ENCODE measurements at places on chromosomes 7 and 10. TPM values are rescaled to one million over a fixed set of nuclear protein-coding genes. Genes with fewer than 3 reads are reported as not detected.

DNA sequence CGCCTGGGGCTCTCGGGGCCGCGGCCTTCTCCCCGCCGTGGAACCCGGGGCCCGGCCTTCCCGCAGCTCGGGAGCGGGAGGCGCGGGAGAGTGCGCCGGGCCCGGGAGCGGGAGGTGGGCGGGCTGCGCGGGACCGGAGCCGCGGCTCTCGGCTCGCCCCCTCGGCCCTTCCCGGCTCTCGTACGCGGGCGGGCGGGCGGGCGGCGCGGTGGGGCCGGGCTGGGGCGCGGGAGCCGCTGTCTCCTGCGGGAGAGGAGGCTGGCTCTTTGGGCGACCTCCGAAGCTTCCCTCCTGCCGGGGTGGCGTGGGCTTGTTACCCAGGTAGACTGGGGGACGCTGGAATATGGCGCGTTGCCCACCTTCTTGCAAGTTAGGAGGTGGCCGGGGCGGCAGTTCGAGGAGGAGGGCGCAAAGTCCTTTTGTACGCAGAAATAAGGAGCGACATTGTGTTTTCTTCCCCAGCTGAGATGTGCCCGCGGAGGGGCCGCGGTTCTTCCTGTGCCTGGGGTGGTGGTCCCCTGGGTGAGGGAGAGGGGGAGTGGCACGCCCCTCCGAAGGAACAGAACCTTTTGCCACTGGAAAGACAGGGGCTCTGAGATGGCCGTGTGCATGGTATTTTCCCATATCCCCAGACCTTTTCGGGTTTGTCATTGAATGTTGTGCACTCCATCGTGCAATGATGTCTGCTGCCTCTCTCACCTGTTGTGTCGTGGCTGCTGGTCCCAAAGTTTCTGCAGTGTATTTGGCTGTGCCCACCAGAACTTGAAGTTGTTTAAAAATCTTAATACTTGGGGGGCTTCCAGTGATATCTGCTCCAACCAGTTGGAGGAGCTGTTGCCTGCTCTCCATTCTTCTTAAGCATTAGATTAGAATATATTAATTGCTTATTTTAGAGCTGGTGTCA, 844 bp downstream of the NRF1 start:
- H3K27me3 ChIP-seq = no peaks in the 10 kb centered on the region
- peak; percentile 46 for DNase-seq
- H3K4me3 ChIP-seq = peak overlapping the region; percentile 68
- H3K27ac ChIP-seq = peak overlapping the region; percentile 93

DNA sequence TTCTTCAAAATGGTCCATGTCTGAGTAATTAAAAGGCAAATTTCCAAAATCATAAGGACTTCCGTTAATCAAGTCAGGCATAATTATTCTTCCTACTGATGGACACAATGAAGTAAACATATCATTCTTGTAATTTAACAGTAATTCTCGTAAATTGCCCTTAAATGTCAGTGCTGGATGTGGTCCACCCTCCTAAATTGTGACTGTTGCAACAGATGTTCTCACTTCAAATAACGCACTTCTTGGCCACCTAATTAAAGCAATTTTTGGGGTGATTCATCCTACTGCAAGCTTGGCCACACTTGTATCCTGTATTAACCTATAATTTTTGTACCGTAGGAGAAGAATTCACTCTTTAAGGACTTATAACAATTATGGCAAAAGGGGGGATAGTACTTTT, 1.9 kb downstream of the COL1A2 start:
- H3K36me3 ChIP-seq = no peaks in the 10 kb centered on the region
- H3K27me3 ChIP-seq = no peaks in the 10 kb centered on the region
- no peaks in the 10 kb centered on the region for H3K4me1 ChIP-seq
- H3K27ac ChIP-seq = peak overlapping the region; percentile 73
- no peak for DNase-seq
- H3K4me3 ChIP-seq = peak overlapping the region; percentile 68

DNA sequence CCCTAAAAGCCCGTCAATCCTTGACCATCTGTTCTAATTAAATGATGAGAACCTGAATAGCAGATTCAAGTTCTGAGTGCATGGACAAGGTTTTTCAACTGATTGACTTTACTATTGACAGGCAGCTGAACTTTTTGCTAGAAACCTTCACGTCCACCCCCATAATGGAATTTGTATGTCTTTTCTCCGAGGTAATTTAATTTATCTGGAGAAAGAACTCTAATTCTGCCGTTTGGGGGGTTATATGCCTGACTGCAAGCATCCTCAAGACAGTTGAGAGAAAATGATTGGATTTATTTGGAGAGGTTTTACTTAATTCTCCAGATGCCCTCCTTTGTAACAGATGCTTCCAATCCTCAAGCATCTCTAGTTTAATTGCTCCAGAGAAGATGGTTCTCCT, 1053.4 kb upstream of the AUTS2 start:
- no peaks in the 10 kb centered on the region for H3K36me3 ChIP-seq
- H3K4me1 ChIP-seq = no peaks in the 10 kb centered on the region
- no peak for DNase-seq
- H3K27me3 ChIP-seq = no peaks in the 10 kb centered on the region
- no peak overlapping the region for H3K27ac ChIP-seq

- H3K4me3 ChIP-seq = no peak overlapping the region
- DNase-seq = no peak
- H3K36me3 ChIP-seq = no peaks in the 10 kb centered on the region
- no peaks in the 10 kb centered on the region for H3K27me3 ChIP-seq
Observed at GRCh38 chr10:131461093-131461492, 149.6 kb upstream of the TCERG1L start.

- no peaks in the 10 kb centered on the region for H3K36me3 ChIP-seq
- DNase-seq = no peak
- H3K27me3 ChIP-seq = no peaks in the 10 kb centered on the region
- no peaks in the 10 kb centered on the region for H3K4me1 ChIP-seq
- H3K27ac ChIP-seq = peak overlapping the region; percentile 94
- peak overlapping the region; percentile 96 for H3K4me3 ChIP-seq
Observed at GRCh38 chr7:43584195-43584586, 1.3 kb downstream of the STK17A start.

DNA sequence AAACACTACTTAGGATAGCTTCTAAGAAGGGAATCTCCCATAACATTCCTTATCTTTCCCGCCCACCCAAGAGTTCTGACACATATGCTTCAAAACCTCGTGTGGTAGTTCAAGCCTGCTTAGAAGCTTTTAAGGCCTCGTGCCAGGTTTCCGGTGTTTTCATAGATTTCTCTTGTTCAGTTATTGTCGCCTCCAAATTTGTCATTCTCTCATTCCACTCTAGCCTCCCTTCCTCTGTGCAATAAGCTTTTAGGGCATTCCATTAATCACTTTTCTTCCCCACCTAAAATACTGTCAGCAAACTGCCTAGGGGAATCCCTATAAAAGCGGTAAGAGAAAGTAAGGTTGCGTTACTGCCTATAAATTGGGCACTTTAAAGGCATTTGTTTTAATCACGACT, 718 bp upstream of the BPGM start:
- H3K4me3 ChIP-seq = peak overlapping the region; percentile 59
- H3K36me3 ChIP-seq = no peaks in the 10 kb centered on the region
- H3K27me3 ChIP-seq = no peaks in the 10 kb centered on the region

DNA sequence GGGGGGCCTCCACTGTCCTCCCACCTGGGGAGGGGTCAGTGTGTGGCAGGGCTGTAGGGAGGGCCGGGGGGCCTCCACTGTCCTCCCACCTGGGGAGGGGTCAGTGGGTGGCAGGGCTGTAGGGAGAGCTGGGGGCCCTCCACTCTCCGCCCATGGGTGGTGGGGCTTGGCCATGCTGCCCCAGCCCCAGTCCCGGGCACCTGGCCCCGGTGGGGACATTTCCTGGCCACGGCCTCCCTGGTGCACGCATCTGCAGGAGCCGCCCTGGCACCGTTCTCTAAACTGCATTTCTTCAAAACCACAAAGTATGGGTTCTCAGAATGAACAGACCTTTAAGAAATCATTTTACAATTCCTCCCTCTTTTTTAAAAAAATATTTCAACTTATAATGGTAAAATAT, 89.3 kb upstream of the PDGFA start:
- H3K27me3 ChIP-seq = no peaks in the 10 kb centered on the region
- no peak overlapping the region for H3K4me3 ChIP-seq
- no peak overlapping the region for H3K27ac ChIP-seq
- H3K36me3 ChIP-seq = no peaks in the 10 kb centered on the region
- DNase-seq = no peak
- H3K4me1 ChIP-seq = no peaks in the 10 kb centered on the region

- H3K4me1 ChIP-seq = no peaks in the 10 kb centered on the region
- no peak for DNase-seq
- H3K27me3 ChIP-seq = no peaks in the 10 kb centered on the region
- H3K4me3 ChIP-seq = no peak overlapping the region
- H3K36me3 ChIP-seq = no peaks in the 10 kb centered on the region
Observed at GRCh38 chr7:85215098-85215497, 28.2 kb upstream of the SEMA3D start.

GRCh38 chr10:132115732-132116131, 50.0 kb downstream of the JAKMIP3 start:
- H3K27ac ChIP-seq = no peak overlapping the region
- DNase-seq = peak; percentile 28
- H3K4me3 ChIP-seq = no peak overlapping the region
- no peaks in the 10 kb centered on the region for H3K4me1 ChIP-seq

DNA sequence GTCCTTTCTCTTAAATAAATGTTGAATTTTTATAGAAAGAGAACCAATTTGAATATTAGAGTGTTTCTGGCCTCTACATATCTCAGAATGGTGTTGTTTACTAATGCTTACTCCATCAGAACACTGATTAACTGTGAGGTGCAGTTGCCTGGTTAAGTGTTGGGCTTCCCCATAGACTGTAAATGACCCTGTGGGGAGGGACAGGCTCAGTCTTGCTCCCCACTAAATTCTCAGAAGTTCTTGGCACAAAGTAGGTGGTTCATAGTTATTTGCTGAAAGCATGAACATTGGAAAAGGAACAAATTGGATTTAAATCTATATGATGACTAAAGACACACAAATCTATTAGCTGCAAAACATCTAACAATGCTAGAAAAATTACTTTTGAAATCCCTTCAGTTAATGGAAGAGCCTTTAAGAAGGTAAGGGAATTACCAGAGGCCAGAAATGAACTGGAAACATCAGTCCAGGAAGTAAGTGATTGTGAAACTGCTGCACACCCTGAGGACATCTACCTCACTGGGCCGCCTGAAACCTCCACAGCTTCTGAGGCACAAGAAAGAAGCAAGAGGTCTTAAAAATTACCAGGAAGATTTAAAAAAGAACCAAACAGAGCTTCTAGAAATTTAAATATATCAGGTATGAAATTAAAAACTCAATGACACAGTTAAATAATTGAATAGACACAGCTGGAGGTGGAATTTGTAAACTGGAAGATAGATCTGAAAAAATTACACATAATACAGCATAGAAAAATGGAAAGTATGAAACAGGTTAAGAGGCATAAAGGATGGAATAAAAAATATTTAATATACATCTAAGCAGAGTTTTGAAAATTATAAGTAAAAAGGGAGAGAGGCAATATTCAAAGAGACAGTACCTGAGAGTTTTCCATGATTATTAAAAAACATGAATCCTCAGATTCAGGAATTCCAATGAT, 17.8 kb upstream of the COMTD1 start:
- no peak for DNase-seq
- H3K27ac ChIP-seq = no peak overlapping the region
- H3K27me3 ChIP-seq = no peaks in the 10 kb centered on the region
- H3K36me3 ChIP-seq = no peaks in the 10 kb centered on the region
- no peaks in the 10 kb centered on the region for H3K4me1 ChIP-seq

DNA sequence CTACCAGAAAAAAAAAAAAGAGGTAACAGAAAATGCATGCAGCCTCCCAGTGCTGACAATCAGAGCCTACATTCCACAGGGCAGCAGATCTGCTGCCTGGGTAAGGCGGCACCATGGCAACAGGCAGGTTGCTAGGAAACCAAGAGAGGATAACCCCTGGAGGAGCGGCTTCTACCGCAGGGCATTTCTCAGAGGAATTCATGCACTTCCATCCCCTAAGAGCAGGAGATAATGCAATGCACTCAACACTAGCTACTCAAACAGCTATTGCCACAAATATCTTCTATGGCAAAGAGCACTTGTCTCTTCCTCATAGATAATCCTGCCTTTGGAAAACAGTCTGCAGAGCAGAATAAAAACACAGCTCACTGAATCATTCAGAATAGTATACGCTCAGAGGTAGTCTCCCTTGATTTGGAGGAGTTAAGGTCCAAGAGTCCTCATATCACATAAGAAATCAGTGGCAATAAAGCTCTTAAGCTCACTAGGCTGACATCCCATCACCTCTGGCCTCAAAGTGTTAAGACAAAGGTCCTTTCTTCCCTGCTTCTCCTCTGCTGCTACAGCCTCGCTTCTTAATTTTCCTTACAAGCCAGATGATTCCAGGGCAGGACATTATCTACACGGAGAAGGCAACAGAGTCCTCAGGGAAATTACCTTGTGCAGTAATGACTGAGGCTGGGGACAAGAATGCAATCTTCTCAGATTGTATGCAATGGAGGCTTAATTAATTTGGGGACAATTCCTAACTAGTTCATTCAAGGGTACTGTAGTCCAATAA, 10.7 kb downstream of the PSAP start:
- H3K4me1 ChIP-seq = peaks cover 34% of the 10 kb centered on the region
- H3K36me3 ChIP-seq = no peaks in the 10 kb centered on the region
- peak overlapping the region; percentile 26 for H3K27ac ChIP-seq
- no peak for DNase-seq
- H3K4me3 ChIP-seq = no peak overlapping the region

GRCh38 chr7:127776776-127777386, 124.9 kb downstream of the SND1 start:
- no peak for DNase-seq
- H3K36me3 ChIP-seq = no peaks in the 10 kb centered on the region
- no peaks in the 10 kb centered on the region for H3K27me3 ChIP-seq
- H3K4me3 ChIP-seq = no peak overlapping the region

GRCh38 chr7:72268796-72269195, 143.3 kb downstream of the CALN1 start:
- no peak for DNase-seq
- H3K27me3 ChIP-seq = no peaks in the 10 kb centered on the region
- no peak overlapping the region for H3K4me3 ChIP-seq
- no peaks in the 10 kb centered on the region for H3K4me1 ChIP-seq
- no peaks in the 10 kb centered on the region for H3K36me3 ChIP-seq
- no peak overlapping the region for H3K27ac ChIP-seq

CPN1 gene
- not detected for total RNA-seq

CDC14C gene
- total RNA-seq = not detected

All from breast epithelium (tissue), 4 donors.